ENCODE measurements at places on chromosomes 7 and 10.

GRCh38 chr10:11509036-11509435, 102.4 kb downstream of the USP6NL start:
- DNase-seq = no peak

- DNase-seq = no peak
Observed at GRCh38 chr10:13977861-13978532, 352.7 kb downstream of the FRMD4A start.

DNA sequence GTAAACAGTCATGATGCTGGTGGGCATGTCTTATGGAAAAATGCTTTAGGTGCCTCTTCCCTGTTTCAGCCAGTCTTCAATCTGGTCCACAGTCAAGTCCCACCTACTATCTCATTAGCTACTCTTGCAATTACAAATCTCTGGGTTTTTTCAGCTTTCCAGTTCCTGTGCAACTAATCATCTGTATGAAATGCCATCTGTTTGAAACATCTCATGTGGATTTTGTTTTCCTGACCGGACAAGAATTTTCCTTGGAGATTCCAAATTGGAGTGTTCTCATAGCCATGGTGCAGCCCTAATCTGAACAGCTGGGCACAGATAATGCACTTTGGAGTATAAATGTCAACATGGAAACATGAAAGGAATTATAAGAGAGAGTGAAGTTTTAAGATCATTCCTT, 41.3 kb upstream of the CALN1 start:
- DNase-seq = no peak

- peak; percentile 38 for DNase-seq
Observed at GRCh38 chr10:68332259-68333057, at the start of gene PBLD. Gene PBLD, minus strand, starts transcription at chr10:68332928. Its CDS starts 26,084 bp downstream, at chr10:68306844.

DNA sequence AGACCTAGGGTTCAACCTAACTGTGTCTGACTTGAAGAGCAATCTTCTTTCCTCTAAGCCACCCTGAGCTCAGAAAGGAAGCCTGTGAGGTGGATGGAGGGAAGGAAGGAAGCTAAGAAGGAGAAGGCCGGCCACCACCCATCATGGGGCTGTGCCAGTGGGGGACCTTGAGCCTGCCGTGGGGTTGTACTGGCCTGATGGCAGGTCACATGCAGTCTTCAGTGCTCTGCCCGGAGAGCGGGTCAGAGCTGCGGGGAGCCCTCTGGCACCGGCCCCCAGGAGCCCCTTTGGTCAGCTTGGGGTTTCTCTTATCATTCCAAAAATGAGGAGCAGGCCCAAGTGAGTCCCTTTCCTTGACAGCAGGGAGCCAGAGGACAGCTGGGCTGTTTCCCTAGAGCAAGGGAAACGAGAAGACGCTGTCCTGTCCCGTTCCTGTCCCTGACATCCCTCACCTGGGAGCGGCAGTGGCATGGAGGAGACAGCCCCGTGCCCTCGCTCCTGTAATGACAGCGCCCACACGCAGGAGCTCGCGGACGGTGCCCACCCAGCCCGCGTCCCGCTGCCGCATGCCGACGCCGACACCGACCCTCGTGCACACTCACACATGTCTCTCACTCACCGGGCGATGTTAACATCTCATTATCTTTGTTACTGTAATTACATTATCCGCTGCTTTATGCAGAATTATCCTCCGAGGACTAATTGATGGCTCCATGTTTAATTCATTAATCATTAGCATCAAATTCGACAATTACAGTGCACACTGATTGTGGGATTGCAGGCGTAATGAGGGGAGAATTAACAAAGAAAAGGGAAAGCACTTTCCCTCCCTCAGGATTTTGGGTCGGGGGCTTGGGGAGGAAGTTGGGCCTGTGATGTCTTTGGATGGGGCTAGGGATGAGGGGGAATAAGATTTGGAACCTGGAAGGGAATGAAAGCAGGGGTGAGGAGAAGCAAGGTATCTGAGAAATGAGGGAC, 31.3 kb downstream of the GBX1 start:
- no peak for DNase-seq

DNA sequence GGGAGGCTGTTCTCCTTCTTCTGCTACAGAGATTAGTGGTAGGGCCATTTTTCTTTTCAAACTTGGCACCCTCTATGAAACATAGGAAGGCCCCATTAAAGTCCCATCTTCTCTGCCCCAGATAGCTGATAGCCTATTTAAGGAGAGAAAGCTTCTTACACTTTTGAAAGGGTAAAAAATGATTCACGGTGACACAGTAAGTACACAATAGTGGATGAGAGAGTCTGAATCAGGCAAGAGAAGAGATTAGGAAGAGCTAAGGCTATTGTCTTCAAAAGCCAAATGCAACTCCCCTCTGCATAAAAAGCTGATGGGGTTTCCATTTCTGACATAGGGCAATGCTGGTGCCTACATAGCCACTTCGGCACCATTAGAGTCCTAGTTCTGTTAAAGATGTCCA, 3.6 kb downstream of the INA start:
- DNase-seq = no peak

DNA sequence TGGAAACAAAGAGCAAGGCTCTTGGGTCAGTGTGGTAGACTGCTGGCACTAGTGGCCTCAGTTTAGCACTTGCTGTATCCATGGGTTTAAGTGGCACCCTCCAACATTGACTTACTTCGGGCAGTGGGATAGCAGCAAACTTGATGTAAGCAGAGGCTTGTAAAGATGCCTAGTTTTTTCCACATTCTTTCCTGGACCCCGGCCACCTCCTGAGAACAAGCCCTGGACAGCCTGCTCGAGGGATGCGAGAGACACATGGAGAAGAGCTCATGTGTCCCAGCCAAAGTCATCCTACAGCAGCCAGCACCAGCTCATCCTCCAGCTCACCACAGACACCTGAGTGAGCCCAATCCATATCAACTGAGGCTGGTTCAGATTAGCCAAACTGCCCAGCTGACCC, 142.7 kb upstream of the PCBD1 start:
- DNase-seq = no peak
